Fibroblast of skin of left quadriceps (primary cell): ENCODE measurements at places on chromosomes 12 and 14.

- DNase-seq = no peak
Measured at GRCh38 chr12:13588574-13588973, 392.0 kb downstream of the EMP1 start.

DNA sequence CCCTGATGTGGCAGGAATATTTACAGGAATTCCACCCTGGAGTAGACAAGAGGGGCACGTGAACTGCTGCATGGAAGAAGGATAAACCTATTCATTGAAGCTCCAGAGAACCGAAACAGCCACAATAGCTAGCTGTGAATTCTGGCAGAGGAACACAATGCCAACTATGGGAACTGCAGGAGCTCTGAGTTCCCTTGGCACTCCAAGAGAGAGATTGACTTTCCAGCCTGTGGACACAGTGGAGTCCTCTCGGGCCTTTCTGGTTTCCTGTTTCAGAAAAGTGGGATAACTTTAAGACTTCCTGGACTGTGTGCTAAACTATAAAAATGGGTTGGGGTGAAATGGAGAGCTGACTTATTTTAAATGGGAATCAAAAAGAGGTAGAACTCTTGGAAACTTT lies 11.9 kb downstream of the CACNA2D4 start:
- no peak for DNase-seq

- DNase-seq = no peak
Measured at GRCh38 chr14:90024910-90025309, 36.9 kb upstream of the KCNK13 start.

- no peak for DNase-seq
Measured at GRCh38 chr12:103806803-103807202, 34.2 kb downstream of the NT5DC3 start.

DNA sequence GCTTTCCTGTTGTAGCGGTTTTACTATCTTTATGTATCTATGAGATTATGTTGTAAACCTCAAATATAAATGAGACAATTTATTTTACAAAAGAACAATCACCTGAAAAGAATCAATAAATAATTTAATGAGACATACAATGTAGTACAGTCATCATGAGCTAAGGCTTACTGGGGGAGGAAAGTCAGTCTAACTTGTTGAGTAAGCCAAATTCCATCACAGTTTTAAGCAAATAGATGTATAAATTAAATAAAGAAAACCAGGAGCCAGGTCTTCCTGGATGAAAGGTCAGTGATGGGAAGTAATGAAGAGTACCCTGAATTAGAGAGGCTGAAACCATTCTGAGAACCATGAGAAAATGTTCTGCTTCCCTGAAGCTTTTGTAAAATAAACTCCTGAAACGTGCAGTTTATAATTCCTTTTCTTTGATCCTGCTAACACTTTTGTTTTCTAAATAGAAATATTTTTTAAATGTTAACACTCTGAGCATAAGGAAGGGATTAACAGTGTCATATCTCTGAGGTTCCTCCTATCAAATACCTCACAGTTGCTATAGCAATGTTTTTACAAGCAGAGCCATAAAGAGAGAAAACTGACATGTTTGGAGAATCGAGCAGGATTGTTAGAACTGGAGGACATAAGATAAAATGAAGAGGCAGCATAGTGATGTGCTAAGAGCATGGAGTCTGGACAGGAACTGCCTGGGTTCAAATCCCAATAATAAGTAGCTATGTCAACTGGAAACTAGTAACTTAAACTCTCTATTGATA lies 444.9 kb upstream of the FOXG1 start:
- no peak for DNase-seq

- no peak for DNase-seq
Measured at GRCh38 chr12:106416273-106416672, 58.7 kb downstream of the POLR3B start.

GRCh38 chr12:129434790-129435189 lies 469.0 kb downstream of the TMEM132D start:
- no peak for DNase-seq

DNA sequence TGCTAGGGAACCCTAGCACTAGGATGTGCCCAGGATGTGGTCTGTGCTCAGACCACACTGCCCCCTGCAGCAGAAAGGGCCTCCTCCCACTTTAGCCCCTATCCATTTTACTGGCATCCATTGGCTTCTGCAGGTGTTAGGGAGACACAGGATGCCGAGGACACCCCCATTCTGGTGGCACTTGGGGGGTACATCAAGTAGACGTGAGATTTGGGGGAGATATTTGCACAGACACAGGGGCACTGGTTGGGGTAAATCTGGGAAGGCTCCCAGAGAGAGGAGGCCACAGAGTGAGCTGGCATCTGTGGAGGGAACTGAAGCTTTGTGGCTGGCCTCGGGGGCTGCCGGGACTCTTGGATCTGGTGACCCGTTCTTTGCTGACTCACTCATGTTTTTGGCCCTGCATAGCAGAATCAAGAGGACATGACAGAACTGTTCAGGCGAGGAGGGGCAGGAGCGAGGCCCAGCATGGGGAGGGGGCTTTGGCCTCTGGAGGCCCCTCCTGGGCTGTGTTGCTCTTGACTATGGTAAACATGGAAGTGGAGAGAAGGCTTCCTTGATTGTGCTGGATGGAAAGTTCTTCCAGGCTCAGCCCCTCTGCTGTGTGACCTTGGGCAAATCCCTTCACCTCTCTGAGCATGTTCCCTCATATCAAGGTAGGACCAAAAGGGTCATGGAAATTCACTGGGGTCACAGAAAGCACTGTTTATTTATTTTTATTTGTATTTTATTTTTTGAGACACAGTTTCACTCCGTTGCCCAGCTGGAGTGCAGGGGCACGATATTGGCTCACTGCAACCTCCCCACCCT lies 1.8 kb downstream of the PLBD2 start:
- DNase-seq = no peak

- DNase-seq = no peak
Measured at GRCh38 chr12:116365606-116366455, 88.3 kb upstream of the MED13L start.

DNA sequence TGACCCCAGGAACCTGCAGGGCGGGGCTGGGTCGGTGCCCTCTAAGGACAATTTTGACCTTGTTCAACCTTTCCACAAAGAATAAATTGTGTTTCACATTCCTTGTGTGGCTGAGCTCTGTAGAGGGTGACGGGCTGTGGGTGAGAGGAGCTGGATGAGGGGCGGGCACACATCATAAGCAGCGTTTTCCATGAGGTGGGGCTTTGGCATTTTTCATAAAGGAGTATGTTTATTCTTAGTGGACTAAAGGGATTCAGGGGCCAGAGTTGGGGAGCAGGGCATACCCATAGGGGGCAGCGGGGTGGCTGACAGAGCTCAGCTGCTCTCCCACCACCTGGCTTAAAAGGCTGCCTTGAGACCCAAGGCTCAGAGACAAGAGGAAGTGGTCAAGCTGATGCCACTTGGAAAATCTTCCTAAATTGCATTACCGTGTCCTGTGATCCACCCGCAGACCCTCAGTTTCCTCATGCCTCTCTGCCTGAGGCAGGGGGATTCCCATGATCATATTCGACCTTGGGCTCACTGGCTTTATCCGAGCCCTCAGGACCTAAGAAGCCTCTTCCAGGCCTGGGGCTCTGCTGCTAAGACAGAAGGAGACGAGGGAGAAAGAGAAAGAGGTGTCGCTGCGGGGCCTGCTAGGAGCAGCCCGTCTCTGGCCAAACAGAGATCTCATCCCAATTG lies 11.4 kb downstream of the MMP14 start:
- no peak for DNase-seq

DNA sequence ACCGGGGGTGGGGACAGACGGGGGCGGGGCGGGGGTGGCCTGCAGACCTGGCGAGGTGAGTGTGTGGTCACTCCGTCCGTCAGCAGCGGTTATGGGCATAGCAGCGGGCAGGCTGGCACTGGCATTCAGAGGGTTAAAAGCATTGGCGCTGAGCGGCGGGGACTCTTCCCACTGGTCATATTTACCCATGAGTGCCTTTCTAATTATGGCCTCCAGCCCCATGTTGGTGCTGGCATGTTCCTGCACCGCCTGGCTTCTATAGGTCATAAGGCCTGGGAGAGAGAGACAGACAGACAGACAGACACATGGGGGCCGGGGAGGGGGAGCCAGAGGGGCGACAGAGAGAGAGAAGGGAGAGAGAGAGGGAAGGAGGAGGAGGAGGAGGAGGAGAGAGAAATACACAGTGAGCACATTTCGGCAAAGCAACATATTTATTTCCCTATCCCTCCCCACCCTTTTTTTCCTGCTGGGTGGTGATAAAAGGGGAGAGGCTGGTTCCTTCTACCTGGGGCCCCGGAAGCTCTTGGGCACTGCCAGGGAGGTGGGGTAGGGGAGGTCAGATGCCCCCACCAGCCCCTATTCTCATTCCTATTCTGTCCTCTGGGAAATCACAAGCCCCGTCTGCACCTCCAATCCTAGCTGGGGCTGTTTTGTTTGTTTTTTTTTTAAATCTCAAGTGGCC lies 32.6 kb downstream of the RFLNA start:
- DNase-seq = no peak

DNA sequence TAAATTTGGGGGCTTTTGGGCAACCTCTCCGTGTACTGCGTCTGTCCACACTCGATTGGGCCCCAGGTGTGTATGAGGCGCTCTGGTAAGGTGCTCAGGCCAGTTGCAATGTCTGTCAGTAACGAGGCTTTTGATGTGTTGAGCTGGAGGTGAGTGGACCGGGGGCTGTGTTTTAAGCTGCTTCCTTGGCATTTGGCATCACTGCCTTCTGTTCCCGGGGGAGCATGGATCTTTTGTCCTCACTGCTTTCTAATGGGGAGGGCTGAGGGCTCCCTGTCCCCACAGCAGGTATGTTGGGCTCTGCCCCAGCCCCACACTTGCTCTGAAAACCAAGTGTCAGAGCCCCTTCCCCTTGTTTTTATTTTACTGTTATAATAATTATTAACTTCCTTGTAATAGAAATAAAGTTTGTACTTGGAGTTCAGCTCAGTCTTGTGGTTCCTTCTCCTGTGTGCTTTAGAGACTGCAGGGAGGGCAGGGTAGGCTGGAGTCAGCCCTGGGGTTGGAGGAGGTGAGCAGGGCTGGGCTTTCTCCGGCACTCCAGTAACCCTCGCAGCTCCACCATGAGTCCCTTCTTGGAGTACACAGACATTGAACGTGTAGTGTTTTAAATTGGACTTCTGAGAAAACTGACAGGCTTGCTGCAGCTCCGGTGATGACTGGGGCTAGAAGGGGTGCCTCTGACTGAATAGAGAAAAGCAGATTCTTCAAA lies 28.0 kb downstream of the TRAFD1 start:
- DNase-seq = no peak

DNA sequence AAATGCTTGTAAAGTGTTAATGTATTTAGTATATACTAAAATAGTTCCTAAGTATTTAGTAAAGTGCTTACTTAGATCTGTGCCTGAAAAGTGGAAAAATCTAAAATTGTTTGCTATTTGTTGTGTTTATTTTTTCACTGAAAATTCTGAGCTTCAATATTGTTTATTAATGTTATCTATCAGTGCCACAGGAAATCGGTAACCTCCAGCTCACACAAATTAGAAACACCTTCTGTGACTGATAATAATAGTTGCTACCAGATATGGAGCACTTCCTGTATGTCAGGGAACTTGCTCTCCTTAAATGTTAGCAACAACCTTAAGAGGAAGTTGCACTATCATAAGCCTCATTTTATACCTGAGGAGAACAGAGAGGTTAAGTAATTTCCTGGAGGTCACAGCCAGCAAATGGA lies 723 bp upstream of the LRP10 start:
- no peak for DNase-seq

DNA sequence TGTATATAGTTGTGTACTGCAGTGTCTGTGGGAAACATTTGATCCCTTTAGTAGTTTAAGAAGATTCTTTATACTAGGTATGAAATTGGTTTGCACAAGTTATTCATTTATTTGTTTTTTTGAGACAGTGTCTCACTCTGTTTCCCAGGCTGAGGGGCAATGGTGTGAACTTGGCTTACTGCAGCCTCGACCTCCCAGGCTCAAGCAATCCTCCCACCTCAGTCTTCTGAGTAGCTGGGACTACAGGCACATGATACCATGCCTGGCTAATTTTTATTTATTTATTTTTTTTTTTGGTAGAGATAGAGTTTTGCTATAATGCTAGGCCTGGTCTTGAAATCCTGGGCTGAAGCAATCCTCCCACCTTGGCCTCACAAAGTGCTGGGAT lies 209.4 kb downstream of the RASSF9 start:
- DNase-seq = no peak

DNA sequence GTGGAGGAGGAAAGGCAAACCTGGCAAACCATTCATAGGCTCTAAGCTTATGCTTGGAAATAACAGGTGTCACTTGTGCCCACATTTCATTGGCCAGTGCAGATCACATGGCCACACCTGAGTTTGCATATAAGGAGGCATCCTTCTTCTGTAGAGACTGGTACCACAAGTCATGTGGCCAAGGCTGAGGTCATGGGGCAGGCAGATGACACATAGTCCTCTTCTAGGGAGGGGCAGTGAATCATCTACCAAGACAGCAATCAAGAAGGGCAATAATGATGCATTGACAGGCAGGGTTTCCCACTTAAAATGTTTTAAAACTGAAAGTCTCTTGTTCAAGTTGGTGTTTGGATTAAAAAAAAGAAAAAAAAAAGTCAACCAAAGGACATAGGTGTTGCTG lies 77.3 kb downstream of the DAAM1 start:
- DNase-seq = no peak

- DNase-seq = no peak
Measured at GRCh38 chr12:63078906-63079305, 72.1 kb downstream of the AVPR1A start.

DNA sequence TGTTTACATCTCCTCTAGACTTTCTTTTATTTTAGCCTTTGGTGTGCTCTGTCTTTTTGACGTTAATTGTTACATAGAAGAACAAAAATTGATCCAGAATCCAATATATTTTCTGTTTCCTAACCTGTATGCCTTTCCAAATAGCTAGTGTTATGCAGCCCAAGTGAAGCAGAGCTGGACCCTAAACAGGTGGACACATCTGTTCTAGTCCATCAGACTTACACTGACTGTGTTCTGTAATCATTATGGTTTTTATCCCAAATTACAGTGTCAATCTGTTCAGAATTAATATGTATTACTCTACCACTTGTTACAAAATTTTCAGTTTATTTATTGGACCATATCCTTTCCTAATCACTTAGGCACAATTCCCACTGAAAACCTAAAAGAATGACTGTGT lies 176.8 kb upstream of the FOXG1 start:
- no peak for DNase-seq
